ENCODE measurements at places on chromosomes 5 and 9.
A peak's percentile ranks its signal among the peaks of the same experiment; 100 is the strongest.

GRCh38 chr5:122605236-122605635 lies 169.6 kb upstream of the SNX2 start:
- no peak for ATAC-seq

DNA sequence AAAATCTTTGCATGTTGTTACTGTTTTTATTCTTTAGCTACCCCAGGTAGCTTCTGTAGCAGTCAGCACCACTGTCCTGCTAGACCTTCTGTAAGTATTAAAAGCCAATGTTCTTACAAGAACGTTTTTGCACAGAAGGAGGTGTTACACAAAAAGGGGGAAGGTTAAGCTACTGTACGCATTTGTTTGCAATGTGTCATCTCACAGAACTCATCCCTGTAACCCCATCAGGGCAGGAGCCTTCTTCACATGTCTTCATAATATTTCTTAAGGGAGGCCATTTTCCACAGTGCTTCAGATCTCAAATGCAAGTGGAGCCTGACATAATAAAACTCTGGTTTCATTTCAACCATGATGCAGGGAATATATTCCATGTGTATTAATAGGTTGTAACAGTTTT lies 67.9 kb downstream of the OSMR start:
- no peak for ATAC-seq

DNA sequence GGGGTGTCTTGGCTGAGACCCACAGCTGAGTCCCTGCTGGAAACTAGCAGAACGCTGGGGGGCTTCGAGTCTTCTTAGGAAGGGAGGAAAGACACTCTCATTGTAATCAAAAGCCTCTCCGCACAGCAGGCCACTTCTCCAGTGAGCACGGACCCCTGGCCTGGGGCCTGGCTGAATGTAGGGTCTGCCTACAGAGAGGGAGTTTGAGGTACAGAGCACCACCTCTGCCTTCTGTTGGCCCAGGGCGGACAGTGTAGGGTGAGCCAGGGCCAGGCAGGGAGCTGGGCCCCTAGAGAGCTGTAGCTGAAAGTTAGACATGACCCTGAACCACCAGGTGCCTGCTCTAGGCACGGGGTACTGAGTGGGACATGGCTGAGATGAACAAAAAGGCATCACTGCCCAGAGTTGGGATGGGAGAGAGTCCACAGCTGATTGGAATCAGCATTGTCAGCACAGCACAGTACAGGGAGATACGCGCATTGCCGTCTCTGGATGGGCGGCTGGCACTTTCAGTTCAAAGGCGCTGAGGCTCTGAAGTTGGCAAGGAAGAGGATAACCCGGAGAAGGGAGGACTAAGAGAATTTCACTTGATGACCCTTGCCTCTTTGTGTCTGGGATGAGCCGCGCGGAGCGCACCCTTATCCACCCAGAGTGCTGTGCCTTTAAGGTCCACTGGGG lies 363 bp upstream of the SLC25A48 start:
- ATAC-seq, result peak; percentile 75

GRCh38 chr5:109865637-109866036 lies 175.9 kb downstream of the MAN2A1 start:
- ATAC-seq, result no peak

GRCh38 chr9:2339416-2339815 lies 282.2 kb upstream of the VLDLR start:
- ATAC-seq, result no peak
